Testis (tissue), 5 donors: ENCODE measurements at places on chromosomes 16 and 17.

- H3K4me1 ChIP-seq: no peaks in the 10 kb centered on the region
- H3K36me3 ChIP-seq: no peaks in the 10 kb centered on the region
- DNase-seq: no peak
- H3K27ac ChIP-seq: no peak overlapping the region
- no peak overlapping the region for H3K4me3 ChIP-seq
These were observed 28.6 kb downstream of the ANKRD40 start for GRCh38 chr17:50679008-50679544.

- no peak for DNase-seq
- H3K36me3 ChIP-seq: no peaks in the 10 kb centered on the region
- peaks cover 14% of the 10 kb centered on the region for H3K4me1 ChIP-seq
- H3K4me3 ChIP-seq: no peak overlapping the region
- H3K27ac ChIP-seq: no peak overlapping the region
These were observed 5.8 kb upstream of the SPIRE2 start for GRCh38 chr16:89822188-89823086.

DNA sequence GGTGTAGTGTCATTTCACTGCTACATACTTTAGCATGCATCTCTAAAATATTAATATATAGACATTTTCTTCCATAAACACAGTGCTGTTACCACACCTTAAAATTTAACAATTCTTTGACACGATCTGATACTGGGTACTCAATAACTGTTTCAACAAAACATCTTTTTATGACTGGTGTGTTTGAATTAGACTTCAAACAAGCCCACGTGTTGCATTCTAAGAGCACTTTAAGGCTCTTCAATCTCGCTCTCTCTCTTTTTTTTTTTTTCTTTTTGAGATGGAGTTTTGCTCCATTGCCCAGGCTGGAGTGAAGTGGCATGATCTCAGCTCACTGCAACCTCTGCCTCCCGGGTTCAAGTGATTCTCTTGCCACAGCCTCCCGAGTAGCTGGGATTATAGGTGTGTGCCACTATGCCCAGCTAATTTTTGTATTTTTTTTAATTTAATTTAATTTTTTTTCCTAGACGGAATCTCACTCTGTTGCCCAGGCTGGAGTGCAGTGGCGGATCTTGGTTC lies 15.8 kb upstream of the SLC46A1 start:
- no peaks in the 10 kb centered on the region for H3K4me1 ChIP-seq
- DNase-seq: no peak
- H3K27me3 ChIP-seq: no peaks in the 10 kb centered on the region
- H3K36me3 ChIP-seq: no peaks in the 10 kb centered on the region
- H3K4me3 ChIP-seq: no peak overlapping the region

GRCh38 chr16:7332611-7333010 lies at the start of gene RBFOX1:
TSS of gene RBFOX1 (plus strand) at chr16:7332845.
- no peaks in the 10 kb centered on the region for H3K4me1 ChIP-seq
- H3K4me3 ChIP-seq: no peak within 1 kb of the TSS
- H3K27ac ChIP-seq: no peak within 1 kb of the TSS

DNA sequence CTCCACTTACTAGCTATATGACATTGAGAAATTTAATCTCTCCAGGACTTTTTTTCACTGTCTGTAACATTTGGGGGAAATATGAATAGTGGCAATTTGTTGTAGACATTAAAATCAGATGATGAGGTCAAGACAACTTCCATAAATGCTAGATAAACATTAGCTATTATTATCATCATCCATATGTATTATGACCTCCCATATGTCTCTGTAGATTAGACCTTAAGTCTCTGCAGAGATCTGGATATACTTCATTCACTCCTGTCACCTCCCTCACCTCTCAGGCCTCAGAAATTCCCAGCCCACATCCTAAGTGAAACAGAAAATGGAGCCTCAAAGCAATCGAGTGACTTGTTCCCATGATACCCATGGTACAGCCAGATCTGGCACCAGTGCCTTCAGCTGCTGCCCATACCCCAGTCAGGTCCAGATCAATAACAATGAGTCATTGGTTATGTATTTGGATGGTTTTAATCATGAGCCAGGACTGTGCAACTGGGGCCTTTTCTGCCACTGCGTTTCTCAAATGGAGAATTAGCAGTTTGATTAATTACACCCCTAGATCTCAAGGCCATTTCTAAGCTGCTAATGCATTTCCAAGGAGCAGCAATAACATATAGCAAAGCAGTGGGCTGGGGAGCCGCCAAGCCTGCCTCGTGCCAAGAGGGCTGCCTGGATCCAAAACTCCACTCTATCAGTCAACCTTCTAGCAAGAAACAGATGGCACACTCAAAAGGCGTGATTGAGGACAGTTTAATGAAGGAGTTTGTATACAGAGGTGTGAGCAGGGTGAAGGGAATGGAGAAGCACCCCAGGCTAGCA lies 2.6 kb upstream of the FDXR start:
- H3K36me3 ChIP-seq: no peaks in the 10 kb centered on the region
- H3K4me1 ChIP-seq: peaks cover 15% of the 10 kb centered on the region
- no peak overlapping the region for H3K27ac ChIP-seq
- H3K4me3 ChIP-seq: no peak overlapping the region
- no peaks in the 10 kb centered on the region for H3K27me3 ChIP-seq
- DNase-seq: no peak

DNA sequence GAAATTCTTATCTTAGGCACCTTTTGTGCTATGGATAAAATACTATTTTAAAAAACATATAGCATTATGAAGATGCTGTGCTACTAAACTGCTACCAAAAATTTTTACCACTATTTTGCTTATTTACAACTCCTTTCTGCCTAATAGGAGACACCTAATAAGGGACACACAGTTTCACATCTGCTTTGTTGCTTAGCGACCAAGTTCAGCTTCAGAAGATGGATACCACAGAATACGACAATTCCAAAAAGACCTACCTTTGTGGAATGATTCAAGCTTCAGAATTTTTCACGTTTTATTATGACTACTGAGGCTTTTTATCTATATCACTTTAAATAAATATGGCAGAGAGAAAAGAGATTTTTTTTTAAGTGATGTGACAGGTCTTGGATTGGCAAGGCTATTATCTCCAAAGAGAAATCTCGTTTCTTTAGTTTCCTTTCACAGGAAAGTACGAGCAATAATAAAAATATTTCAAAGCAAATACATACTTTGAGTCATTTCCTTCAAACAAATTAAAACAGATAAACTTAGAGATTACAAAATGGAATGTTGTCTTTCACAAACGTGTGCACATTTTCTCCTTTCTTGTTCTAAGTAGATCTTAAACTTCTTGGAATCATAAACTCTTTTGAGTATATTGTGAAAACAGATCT lies 35.4 kb downstream of the SPAG9 start:
- no peaks in the 10 kb centered on the region for H3K36me3 ChIP-seq
- no peaks in the 10 kb centered on the region for H3K27me3 ChIP-seq
- no peaks in the 10 kb centered on the region for H3K4me1 ChIP-seq
- no peak overlapping the region for H3K4me3 ChIP-seq

DNA sequence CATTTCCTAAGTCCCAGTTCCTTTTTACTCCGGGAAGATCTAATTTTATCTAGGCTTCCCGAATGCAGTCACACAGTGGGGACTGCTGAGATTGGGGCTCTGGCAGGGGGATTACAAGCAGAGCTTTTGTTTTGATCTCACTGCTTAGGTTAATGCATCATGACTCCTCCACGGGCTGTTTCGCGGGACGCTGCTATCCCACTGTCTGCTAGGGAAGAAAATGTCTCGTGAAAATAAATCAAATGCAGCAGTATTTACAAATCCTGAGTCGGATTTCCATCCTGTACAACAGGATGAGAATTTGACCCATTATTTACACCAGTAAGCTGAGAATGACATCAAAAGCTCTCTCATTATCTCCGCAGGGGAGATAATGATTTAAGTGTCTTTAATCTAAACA lies 83.8 kb downstream of the CDH11 start:
- no peak overlapping the region for H3K27ac ChIP-seq
- H3K36me3 ChIP-seq: no peaks in the 10 kb centered on the region
- DNase-seq: no peak
- no peaks in the 10 kb centered on the region for H3K27me3 ChIP-seq
- H3K4me3 ChIP-seq: no peak overlapping the region
- no peaks in the 10 kb centered on the region for H3K4me1 ChIP-seq

- H3K36me3 ChIP-seq: no peaks in the 10 kb centered on the region
- no peaks in the 10 kb centered on the region for H3K27me3 ChIP-seq
- H3K4me3 ChIP-seq: no peak overlapping the region
- H3K27ac ChIP-seq: no peak overlapping the region
- no peaks in the 10 kb centered on the region for H3K4me1 ChIP-seq
These were observed 71.8 kb downstream of the SRCIN1 start for GRCh38 chr17:38533866-38534497.

GRCh38 chr16:2386990-2387389 lies 42.3 kb upstream of the CCNF start:
- H3K36me3 ChIP-seq: no peaks in the 10 kb centered on the region
- H3K4me1 ChIP-seq: no peaks in the 10 kb centered on the region
- H3K27me3 ChIP-seq: no peaks in the 10 kb centered on the region
- no peak for DNase-seq
- H3K4me3 ChIP-seq: no peak overlapping the region

GRCh38 chr16:1940273-1941161 lies 2.5 kb downstream of the MSRB1 start:
- H3K4me3 ChIP-seq: no peak overlapping the region
- peaks cover 16% of the 10 kb centered on the region for H3K4me1 ChIP-seq
- H3K36me3 ChIP-seq: no peaks in the 10 kb centered on the region
- no peaks in the 10 kb centered on the region for H3K27me3 ChIP-seq
- DNase-seq: no peak

- H3K4me3 ChIP-seq: peak within 1 kb of the TSS; percentile 39
- DNase-seq: no peak
- no peak within 1 kb of the TSS for H3K27ac ChIP-seq
- H3K27me3 ChIP-seq: no peaks in the 10 kb centered on the region
These were observed at the start of gene ABCC3 for GRCh38 chr17:50634224-50634914. TSS of gene ABCC3 (plus strand) at chr17:50634881. CDS start at chr17:50634937, 56 bp downstream.

GRCh38 chr17:17971431-17972125 lies 622 bp downstream of the TOM1L2 start:
- peak overlapping the region; percentile 84 for H3K4me3 ChIP-seq
- peak overlapping the region; percentile 78 for H3K27ac ChIP-seq
- peaks cover 17% of the 10 kb centered on the region for H3K4me1 ChIP-seq
- no peaks in the 10 kb centered on the region for H3K27me3 ChIP-seq

GRCh38 chr16:88370365-88370764 lies 12.4 kb upstream of the ZNF469 start:
- no peaks in the 10 kb centered on the region for H3K27me3 ChIP-seq
- no peaks in the 10 kb centered on the region for H3K4me1 ChIP-seq
- no peak overlapping the region for H3K27ac ChIP-seq
- no peaks in the 10 kb centered on the region for H3K36me3 ChIP-seq
- no peak overlapping the region for H3K4me3 ChIP-seq
- no peak for DNase-seq

GRCh38 chr16:12228079-12228601 lies 251.6 kb downstream of the SNX29 start:
- H3K4me3 ChIP-seq: no peak overlapping the region
- H3K27ac ChIP-seq: no peak overlapping the region
- no peak for DNase-seq

GRCh38 chr16:89502081-89502843 lies 5.9 kb upstream of the SPG7 start:
- no peak for DNase-seq
- H3K27ac ChIP-seq: no peak overlapping the region
- H3K27me3 ChIP-seq: no peaks in the 10 kb centered on the region
- H3K4me1 ChIP-seq: peaks cover 34% of the 10 kb centered on the region
- no peak overlapping the region for H3K4me3 ChIP-seq

DNA sequence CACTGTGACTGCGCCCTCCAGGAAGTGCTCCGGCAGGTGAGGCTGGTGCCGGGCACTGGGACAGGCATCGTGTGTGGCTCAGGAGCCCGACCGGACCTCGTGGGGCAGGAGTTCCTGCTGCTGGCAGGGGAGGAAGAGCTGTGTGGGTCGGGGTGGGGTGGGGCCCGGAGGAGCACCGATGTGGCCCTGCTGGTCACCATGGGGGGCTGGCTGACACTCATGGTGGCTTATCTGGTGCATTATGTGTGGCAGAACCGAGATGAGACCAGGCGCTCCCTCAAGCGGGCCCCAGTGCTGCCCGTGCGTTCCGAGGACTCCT lies 16.8 kb downstream of the LRRC3C start:
- H3K36me3 ChIP-seq: no peaks in the 10 kb centered on the region
- DNase-seq: no peak
- no peak overlapping the region for H3K27ac ChIP-seq
- H3K27me3 ChIP-seq: no peaks in the 10 kb centered on the region
- no peaks in the 10 kb centered on the region for H3K4me1 ChIP-seq

GRCh38 chr17:2704890-2705248 lies 6.7 kb downstream of the CLUH start:
- peaks cover 30% of the 10 kb centered on the region for H3K4me1 ChIP-seq
- no peaks in the 10 kb centered on the region for H3K36me3 ChIP-seq

GRCh38 chr16:70432723-70433457 lies 6.0 kb downstream of the ST3GAL2 start:
- no peak overlapping the region for H3K4me3 ChIP-seq
- H3K36me3 ChIP-seq: no peaks in the 10 kb centered on the region
- H3K27ac ChIP-seq: peak overlapping the region; percentile 33
- H3K27me3 ChIP-seq: no peaks in the 10 kb centered on the region
- no peak for DNase-seq
- H3K4me1 ChIP-seq: peaks cover 83% of the 10 kb centered on the region

DNA sequence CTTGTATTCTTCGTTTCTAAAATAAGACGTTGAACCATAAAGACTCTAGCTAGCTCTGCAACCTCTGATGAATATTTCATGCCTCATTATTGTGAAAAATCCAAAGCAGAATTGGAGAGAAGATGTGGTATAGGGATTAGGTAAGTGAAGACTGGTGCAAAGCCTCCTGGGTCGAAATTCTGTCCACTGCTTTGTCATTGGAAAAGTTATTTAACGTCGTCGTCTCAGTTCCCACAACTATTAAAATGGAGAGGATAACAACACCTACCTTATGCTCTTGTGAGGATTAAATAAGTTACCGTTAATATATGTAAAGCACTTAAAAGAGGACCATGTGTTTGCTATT lies 1.4 kb upstream of the PRPSAP2 start:
- H3K36me3 ChIP-seq: no peaks in the 10 kb centered on the region
- H3K27me3 ChIP-seq: no peaks in the 10 kb centered on the region
- no peak for DNase-seq
- H3K4me1 ChIP-seq: peaks cover 17% of the 10 kb centered on the region

- H3K36me3 ChIP-seq: no peaks in the 10 kb centered on the region
- no peaks in the 10 kb centered on the region for H3K27me3 ChIP-seq
- no peaks in the 10 kb centered on the region for H3K4me1 ChIP-seq
- no peak for DNase-seq
These were observed 5.8 kb downstream of the SEZ6L2 start for GRCh38 chr16:29893553-29893952.

- no peak for DNase-seq
- H3K4me1 ChIP-seq: no peaks in the 10 kb centered on the region
- no peaks in the 10 kb centered on the region for H3K27me3 ChIP-seq
- H3K4me3 ChIP-seq: no peak overlapping the region
These were observed 7.7 kb upstream of the ARL5C start for GRCh38 chr17:39173526-39174274.
